ENCODE measurements at places on chromosomes 3 and 15.

DNA sequence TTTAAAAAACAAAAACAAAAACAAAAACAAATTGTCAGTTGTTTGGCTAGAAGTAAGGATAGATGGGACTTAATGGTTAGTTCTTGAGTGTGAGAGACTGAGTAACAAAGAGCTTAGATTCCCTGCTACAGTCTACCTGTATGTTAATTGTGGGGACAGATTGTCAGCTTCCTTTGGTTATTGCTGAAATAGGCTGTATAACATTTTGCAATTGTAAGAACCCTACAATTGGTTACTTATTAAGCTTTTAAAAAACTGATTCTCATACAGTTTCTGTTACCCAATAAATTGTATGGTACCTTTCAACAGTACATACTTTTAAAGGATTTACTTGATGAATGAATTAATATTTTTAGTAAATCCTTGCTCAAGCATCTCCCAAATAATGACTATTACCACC is 35.3 kb downstream of the CLASP2 start:
- DNase-seq = no peak

DNA sequence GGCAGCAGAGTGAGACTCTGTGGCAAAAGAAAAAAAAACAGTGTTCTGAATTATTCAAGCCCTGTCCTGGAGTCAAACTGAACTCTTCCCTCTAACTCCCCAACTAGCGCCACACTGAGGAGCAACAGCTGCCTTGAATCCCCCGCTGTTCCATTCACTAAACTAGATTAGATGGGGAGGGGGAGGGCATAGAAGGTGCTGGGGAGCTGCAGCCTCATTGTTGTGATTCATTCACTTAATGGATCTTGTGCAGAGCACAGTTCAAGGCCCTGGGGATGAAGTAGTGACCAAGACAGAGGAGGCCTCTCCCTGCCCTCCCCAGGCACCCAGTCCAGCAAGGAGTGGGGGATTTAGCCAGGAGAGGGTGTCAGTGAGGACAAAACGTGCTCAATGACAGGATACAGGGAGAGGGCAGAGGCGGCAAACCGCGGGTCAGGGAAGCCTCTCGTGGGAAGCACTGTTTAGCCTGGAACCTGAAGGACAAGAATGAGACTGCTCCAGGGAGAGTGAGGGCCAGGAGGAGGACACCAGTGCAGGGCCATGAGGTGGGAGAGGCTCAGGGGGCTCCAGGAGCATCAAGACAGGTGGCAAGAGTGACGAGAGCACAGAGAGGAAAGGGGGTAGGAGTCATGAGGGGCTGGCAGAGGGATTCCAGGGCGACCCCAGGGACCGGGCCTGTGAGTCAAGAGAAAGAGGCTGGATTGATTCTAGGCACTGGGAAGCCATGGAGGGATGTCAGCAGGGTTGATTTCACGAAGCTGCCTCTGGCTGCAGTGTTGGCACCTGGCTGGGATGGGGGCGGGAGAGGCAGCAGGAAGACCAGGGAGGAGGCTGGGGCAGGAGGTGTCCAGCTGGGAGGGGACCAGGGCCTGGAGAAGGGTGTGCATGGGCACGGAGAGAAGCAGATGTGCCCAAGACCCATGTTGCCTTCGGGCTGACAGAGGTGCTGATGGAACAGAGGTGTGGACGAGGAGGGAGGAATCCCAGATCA is 31.4 kb downstream of the ALS2CL start:
- DNase-seq = no peak

DNA sequence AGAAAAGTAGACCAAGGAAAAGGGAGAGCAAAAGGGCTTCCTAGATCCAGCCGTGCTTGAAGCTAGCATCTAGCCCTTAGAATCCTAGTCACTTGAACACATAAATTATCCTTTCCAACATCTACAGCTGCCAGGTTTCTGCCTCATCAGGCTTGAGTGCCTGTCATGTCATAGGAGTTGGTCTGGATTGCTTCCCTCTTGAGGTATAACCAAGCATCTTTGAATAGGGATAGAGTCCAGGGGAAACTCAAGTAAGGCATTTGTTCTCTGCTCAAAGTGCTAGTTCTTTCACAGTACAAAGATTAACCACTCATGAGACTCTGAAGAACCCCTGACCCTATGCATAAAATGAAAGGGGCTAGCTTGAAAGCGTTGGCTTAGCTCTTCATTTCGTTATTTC is 72.3 kb downstream of the SLCO3A1 start:
- DNase-seq = no peak

DNA sequence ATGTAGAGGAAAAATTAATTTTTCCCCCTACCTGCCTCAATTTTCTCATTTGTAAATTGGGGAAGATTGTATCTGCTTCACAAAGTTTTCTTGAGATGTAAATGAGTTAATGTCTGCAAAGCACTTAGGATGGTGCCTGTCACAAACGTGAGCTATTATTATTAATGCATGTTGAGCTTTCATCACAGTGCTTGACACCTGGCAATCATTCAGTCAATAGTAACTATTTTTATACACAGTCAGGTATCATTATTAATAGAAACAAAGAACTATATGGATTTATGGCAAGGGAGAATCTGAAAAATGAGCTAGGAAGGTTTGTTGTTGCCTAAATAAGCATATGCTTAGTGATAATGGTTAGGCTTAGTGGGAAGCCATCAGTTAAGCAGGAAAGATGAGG is 238.2 kb upstream of the GRM7 start:
- DNase-seq = no peak

GRCh38 chr3:157871838-157872460 is 234.3 kb downstream of the SHOX2 start:
- DNase-seq = no peak

DNA sequence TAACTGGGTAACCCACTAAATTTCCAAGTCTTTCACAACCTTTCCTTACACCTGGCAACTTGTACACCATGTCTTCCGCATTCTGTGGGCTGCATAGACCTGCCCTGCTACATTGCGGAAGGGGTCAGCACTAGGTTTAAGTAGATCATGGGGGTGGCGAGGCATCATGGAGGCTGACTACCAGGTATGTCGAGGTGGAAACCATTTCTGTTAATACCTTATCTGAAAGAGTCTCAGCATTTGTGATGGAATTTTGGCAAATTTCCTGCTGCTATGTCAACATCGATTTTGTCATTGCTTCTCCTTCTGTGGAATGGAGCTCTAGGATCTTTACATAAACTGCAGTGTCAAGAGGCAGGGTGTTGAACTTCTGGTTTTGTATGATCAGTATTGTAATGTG is 187.2 kb downstream of the GHSR start:
- no peak for DNase-seq

- no peak for DNase-seq
Observed at GRCh38 chr3:42852441-42852840, 23.2 kb downstream of the CYP8B1 start.

DNA sequence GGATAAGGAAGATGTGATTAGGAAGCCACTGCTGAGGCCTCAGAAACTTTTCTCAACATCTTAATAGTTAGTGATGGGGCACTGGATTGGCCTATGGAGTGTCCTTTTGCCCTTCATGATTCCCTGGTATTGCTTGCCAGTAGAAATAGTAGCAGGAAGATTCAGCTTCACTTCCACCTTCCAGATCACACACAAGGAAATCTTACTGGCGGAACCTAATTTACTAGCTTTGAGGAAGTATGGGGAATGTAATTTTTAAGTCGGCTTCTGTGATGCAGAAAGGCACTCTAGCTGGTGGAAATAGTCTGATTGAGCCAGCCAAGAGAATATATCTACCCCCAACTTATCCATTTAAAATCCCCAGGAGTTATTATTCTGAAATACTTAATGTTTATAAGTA is 46.5 kb downstream of the LPP start:
- no peak for DNase-seq

- DNase-seq = no peak
Observed at GRCh38 chr3:195042743-195043606, 228.0 kb downstream of the XXYLT1 start.

DNA sequence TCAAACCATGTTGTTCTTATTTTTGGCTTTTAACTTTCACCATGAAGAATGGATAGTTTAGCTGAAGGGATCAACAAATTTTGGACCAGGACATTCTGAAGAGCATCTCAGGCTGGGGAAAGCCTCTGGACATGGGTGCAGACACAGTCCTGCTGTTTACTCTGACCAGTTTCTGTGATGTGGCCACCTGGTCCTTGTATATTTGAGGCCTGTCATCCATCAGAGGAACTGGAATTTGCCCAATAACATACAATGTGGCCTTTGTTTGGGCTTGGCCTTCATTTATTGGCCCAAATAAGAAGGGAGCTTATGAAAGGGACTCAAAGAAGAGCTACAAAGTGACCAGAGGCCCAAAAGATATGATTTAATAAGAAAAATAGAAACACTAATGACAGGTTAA is 127.9 kb downstream of the MYRIP start:
- DNase-seq = no peak

GRCh38 chr3:29697989-29698388 is 417.1 kb downstream of the RBMS3 start:
- DNase-seq = no peak

DNA sequence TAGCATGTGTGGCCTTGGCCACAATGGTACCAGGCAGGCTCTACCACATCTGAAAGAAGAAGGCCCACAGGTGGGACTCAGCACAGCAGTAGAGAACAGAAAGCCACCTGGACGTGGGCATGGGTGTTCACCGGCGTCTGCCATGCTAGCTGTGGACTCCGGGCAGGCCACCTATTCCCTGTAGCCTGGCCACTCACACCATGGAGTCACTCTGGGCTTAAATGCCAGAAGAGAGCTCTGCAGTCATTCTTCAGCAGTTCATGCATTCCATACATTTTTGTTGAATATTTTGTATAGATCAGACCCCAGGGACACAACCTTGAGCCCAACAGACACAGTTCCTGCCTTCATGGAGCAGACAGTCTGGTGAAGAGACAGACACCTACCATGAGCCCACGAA is 138.6 kb downstream of the SRGAP3 start:
- no peak for DNase-seq

GRCh38 chr3:189572249-189572648 is 58.9 kb upstream of the TP63 start:
- no peak for DNase-seq
